ENCODE measurements at places on chromosomes 7 and 10. TPM values are rescaled to one million over a fixed set of nuclear protein-coding genes. Genes with fewer than 3 reads are reported as not detected.

Gene PITX3
- total RNA-seq, result 1.8 TPM

Gene MPP7
- 2.8 TPM for total RNA-seq

Gene DENND11
- total RNA-seq, result 5.4 TPM

Gene ZC3HAV1L
- 22.8 TPM for total RNA-seq

Gene CRYGN
- not detected for total RNA-seq

Gene PRSS1
- total RNA-seq, result not detected

Gene GRM3
- not detected for total RNA-seq

Gene INSYN2A
- 0.33 TPM for total RNA-seq

Gene NPTX2
- 0.13 TPM for total RNA-seq

Gene KAZALD1
- 0.49 TPM for total RNA-seq

Gene NKX2-3
- total RNA-seq, result not detected

Gene IL2RA
- not detected for total RNA-seq

Gene SEMA3C
- 161 TPM for total RNA-seq

Gene ASB13
- 11.9 TPM for total RNA-seq

Gene FAM241B
- total RNA-seq, result 6.1 TPM

Gene GNAT3
- total RNA-seq, result not detected

Gene OPALIN
- not detected for total RNA-seq

Gene AHR
- total RNA-seq, result 85.6 TPM

Gene OR2A42
- under 0.01 TPM for total RNA-seq

Gene MYH16
- total RNA-seq, result 1.1 TPM

Gene GDF2
- total RNA-seq, result not detected

Gene ERVW-1
- total RNA-seq, result not detected

Gene EVX1
- total RNA-seq, result not detected
